ENCODE measurements at places on chromosomes 2 and 18. TPM values are rescaled to one million over a fixed set of nuclear protein-coding genes. Genes with fewer than 3 reads are reported as not detected.

- DNase-seq: no peak
These were observed 278.7 kb downstream of the GULP1 start for GRCh38 chr2:188570370-188570769.

Gene DSG2
- 30.0 TPM for total RNA-seq

GRCh38 chr2:109382951-109383350 is 230.8 kb downstream of the SEPTIN10 start:
- DNase-seq: peak; percentile 13

Gene IL18R1
- 0.51 TPM for total RNA-seq

- no peak for DNase-seq
These were observed 230.7 kb downstream of the RND3 start for GRCh38 chr2:150256736-150257135.

DNA sequence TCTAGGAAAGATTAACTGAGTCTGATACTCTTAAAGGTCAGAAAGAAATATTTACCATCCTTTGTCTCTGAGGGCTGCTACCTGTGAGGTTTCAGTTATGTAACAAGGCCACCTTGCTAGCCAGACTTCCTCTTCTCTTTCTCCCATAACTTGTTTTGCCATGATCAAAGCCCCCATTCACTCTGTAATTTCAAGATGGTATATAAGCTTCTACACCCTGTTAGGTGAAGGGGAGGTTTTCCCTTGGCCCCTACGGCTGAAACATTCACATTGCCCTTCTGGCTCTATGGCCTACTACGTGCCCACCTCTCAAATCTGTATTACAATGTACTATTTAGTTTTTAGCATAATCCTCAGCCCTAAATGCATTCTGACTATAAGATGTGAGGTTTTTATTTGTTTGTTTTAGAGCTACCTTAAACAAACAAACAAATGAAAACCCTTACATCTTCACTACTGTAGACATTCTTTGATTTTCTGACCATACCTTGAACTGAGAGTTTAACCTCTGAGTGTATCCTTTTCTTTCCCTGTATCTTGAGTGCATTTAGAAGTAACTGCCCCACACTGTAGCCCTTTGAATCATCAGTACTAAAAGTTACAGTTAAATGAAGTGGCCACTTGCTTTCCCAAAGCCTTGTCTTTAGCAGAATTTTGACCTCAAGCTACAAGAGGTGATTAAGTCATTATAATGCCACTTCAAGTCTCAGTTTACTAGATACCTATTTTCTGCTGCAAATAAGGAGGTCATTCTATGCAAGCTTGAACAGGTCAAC is 332.2 kb downstream of the SOCS6 start:
- no peak for DNase-seq

Gene CRYBA2
- not detected for total RNA-seq

Gene HOXD8
- 8.9 TPM for total RNA-seq

- DNase-seq: no peak
These were observed 4.8 kb upstream of the KDM3A start for GRCh38 chr2:86436328-86436727.

- DNase-seq: no peak
These were observed 12.3 kb upstream of the SLC35F5 start for GRCh38 chr2:113768770-113769169.

GRCh38 chr2:23422089-23423061 is 37.4 kb downstream of the KLHL29 start:
- DNase-seq: no peak

Data from HT1080 (cell line).